Stimulated activated CD4-positive, alpha-beta T cell treated with anti-CD3 and anti-CD28 coated beads, Interleukin-2, amount 100 ng/mL, for 24 hours (primary cell): ENCODE measurements at places on chromosomes 12 and 14.

GRCh38 chr12:13843841-13844240, 137.6 kb downstream of the GRIN2B start:
- DNase-seq: no peak

DNA sequence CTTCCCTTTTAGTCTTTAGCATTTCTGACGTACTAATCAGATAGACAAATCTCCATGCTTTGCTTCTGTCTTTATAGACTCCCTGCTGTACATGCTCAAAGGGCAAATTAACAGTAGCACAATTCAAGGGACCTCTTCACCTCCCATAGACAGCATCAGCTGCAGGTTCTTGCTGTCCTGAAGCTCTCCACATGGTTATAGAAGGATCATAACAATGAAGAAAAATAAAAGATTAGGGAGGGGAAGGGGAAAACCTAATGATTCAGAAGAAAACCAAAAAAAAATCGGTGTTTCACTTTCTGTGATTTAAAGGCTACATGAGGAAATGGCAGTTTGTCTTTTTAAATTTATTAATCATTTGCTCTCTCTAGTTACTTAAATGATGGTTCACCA, 155.5 kb downstream of the PTCSC3 start:
- no peak for DNase-seq

- no peak for DNase-seq
Observed at GRCh38 chr14:81285245-81285644, 64.5 kb upstream of the GTF2A1 start.

GRCh38 chr12:66047411-66048021, 83.0 kb downstream of the LLPH start:
- DNase-seq: no peak
